ENCODE measurements at places on chromosomes 13 and 19. TPM values are rescaled to one million over a fixed set of nuclear protein-coding genes. Genes with fewer than 3 reads are reported as not detected.
A peak's percentile ranks its signal among the peaks of the same experiment; 100 is the strongest.

ZNF382 gene
- total RNA-seq = 4.3 TPM

GRCh38 chr13:37775871-37776270 is 93.7 kb downstream of the TRPC4 start:
- no peak for DNase-seq

- DNase-seq = no peak
Observed at GRCh38 chr19:55146078-55146704, 2.8 kb downstream of the TNNT1 start.

- DNase-seq = peak; percentile 96
Observed at GRCh38 chr19:47745010-47745901, at the start of gene NOP53. NOP53 (plus strand) TSS chr19:47745546; CDS start chr19:47745560, 14 bp downstream.

DNA sequence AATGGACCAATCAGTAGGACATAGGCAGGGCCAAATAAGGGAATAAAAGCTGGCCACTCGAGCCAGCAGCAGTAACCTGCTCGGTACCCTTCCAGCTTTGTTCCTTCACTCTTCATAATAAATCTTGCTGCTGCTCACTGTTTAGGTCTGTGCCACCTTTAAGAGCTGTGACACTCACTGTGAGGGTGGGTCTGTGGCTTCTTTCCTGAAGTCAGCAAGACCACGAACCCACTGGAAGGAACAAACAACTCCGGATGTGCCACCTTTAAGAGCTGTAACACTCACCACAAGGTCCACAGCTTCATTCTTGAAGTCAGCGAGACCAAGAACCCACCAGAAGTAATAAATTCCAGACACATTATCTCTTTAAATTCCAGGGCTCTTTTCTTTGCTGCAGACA is 1922.3 kb upstream of the PCDH20 start:
- DNase-seq = no peak

HSD11B1L gene
- total RNA-seq = 7.2 TPM

LRRC8E gene
- 4.1 TPM for total RNA-seq

- no peak for DNase-seq
Observed at GRCh38 chr13:45479661-45480060, 14.9 kb downstream of the COG3 start.

GRCh38 chr13:49086722-49087121 is 111.0 kb downstream of the FNDC3A start:
- DNase-seq = no peak

GPC6 gene
- 9.2 TPM for total RNA-seq

DNA sequence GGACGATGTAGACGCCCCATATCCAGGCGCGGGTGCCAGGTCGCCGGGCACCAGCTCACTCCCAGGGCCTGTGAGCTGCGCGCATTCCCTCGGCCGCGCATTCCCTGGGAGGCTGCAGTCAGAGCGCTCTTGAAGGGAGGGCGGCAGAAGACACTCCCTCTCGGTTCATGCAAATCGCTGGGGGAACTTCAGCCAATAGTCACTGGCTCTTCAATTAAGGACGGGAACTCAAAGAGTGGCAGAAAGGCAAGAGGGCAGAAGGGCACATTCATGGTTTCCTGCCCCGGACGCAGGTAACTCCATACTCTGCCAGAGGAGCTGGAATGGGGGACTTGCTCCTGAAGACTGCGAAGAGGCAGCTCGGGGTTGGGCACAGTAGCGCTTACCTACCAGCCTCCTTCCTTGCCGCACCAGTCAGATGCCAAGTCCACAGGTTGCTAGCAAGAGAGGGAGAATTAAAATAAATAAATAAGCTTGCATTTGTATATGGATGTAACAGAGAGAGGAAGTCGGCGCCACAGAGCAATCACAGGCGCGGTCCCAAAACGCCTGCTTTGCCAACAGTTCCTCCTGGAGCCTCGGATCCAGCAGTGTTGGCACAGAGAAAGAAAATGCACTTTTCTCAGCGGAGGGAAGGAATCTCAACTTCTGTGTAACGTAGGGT is 459 bp downstream of the PCDH20 start:
- no peak for DNase-seq

GARIN5A gene
- not detected for total RNA-seq

GPR183 gene
- 44.8 TPM for total RNA-seq

ICAM4 gene
- total RNA-seq = 7.5 TPM

DNA sequence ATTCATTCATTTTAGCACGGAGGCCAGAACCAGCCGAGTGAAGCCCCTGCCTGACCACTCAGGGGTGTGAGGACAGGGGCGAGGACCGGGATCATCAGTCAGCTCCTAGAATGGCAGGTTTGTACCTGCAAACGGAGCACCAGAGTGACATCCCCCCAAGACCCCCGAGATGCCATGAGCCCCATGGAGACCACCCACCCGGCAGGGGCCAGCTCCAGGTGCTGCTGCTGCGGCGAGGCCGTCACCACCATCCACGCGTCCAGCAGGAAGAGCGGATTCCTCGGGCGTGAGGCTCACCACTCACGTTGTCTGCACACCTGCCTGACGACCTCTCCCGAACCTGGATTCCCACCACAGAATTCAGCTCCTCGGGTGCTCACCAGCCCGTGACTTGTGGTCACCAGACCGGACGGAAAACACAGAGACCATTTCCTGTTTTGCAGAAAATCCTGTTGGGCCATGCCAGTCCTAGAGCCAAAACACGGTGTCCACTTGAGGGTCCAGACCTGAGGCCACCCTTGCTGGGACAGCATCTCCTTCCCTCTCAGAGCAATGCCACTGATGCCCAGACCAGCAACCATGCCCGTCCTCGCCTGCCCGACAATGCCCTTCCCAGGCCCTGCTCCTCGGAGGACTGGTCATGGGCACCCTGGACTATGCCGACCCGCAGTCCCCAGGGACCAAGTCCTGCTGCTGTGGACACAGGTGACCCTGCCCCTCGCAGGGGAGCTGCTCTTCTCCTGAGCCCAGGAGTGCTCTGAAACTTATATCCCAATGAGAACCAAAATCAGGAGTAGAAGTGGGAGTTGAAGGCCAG is 74.2 kb downstream of the RASA3 start:
- no peak for DNase-seq

GRCh38 chr13:100184095-100184494 is 95.2 kb downstream of the PCCA start:
- DNase-seq = no peak

DNA sequence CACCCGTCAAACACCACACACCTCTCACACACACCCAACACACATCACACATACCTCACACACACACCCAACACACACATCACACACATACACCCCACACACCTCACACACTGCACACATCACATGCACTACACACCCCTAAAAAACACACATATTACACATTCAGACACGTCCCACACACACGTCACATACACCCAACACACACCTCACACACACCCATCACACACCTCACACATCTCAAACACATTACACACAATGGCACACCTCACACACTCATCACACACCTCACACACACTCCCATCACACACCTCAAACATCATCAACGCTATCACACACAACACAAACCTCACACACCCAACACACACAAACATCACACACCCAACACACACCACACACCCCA is 133.1 kb downstream of the CRYL1 start:
- DNase-seq = no peak

FFAR3 gene
- 5.5 TPM for total RNA-seq

GJB6 gene
- total RNA-seq = not detected

DNA sequence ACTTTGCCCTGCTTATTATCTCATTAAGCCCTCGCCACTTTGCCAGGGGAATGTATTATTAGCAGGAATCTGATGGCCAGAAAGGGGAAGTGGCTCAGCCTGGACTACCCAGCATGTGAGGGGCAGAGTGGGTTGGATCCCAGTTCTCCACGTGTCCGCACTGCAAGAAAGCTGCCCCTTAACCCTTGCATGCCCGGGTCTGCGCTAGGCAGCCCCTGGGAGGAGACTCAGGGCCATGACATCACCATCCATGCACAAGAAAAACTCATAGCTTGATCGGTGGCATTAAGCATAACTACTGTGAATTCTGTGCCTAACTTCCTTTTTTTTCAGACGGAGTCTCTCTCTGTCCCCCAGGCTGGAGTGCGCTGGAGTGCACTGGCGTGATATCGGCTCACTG is 8.9 kb downstream of the CACNG8 start:
- no peak for DNase-seq

- DNase-seq = no peak
Observed at GRCh38 chr13:48838193-48838973, 137.3 kb upstream of the FNDC3A start.

DNA sequence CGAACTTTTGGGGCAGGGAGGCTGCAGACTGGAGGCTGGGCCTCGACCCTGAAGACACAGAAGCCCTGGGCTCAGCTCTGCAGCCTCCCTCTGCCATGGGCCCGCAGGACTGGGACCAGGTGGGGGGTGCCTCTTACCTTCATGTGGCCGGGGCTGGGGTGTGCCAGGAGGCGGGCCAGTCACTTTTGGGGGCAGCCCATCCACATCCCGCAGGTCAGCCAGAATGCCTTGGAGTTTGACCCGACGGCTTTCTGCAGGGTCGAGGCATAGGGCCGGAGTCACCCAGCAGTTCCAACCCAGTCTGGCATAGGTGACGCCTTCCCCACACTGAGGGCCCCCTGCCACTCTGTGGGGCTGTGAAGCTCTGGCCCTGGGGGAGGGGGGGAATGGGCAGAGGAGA is 10.8 kb upstream of the PRKD2 start:
- DNase-seq = no peak

PAK4 gene
- 5.1 TPM for total RNA-seq

THSD8 gene
- total RNA-seq = not detected

DNA sequence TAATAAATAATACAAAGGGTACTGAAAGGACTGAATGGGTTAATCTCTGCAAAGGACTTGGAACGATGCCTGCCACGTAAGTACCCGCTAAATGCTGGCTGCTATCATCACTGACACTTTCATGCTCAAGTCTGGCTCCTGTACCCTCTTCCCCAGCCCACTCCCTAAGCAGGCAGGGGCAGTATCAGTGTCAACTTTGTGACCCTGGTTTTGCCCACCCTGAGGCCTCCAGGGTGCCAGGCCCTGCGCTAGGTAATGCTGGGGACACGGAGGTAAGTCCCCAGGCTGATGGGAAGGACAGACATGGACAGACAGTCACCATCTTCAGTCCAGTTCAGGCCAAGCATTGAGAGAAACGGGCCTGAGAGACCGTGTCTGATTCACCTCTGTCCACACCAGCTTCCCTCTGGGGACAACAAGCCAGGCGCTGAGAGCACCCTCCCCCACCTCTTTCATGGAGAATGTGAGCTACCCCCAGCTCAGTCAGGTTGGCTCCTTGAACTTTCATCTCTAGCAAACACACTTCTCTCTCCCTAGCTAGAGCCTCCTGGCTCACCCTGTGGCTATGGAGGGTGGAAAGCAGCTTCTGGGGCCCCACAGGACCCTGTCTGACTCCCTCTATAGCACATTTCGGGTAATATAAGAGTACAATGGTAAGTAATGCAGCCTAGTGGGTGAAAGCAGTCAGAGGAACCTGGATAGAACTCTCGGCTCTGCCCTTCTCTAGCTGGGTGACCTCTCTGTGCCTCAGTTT is 800 bp downstream of the ETFB start:
- DNase-seq = no peak

- DNase-seq = no peak
Observed at GRCh38 chr13:112260108-112261055, 115.8 kb upstream of the SPACA7 start.

DNA sequence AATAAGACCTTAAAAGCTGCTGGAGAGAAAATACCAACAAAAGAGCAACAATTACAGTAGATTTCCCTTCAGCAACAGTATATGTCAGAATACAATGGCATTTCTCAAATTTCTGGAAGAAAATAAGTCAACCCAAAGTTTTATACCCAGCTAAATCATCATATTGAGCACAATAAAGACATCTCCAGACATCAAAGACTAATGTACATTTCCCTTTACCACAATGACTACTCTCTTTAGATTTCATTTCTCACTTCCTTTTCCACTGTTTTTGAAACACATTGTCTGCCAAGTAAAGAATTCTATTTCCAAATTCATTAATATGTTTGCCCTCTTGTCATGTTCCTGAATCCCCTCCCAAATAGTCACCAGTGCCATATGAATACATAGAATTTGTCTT is 111.4 kb downstream of the POU4F1 start:
- no peak for DNase-seq

DNA sequence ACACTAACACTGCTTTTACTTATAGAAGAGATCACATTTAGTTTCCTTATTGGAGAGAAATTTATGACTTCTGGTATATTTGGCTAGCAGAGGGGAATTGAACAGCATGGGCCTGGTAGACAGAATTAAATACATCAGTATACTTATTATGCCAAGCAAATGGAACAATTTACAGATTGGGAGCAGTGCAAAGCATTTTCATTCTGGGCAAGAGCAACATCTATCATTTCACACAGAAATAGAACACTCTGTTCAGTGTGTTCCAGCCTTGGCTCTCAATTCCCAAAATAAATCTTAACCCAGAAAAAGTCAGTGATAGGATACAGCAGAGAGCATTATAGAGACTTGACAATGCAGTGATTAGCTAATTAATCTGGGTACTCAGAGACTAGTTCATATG is 604.0 kb upstream of the SLITRK6 start:
- DNase-seq = no peak

DNA sequence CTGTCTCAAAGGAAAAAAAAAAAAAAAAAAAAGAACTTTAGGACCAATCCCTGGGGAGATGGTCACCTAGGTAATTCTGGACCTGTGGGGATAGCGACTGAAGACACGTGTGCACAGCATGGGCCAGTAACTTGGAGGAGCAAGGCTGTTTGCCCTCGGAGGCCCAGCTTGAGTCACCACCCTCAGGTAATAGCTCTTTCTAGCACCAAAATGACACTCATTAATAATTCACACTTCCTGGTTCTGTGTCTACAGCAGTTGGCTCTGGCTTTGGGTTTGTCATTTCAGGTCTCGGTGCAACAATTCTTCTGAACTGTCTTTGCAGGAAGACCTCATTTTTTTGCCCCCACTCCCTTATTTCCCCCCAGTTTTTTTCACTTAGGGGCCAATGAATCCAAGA is 3.9 kb upstream of the ATP11A start:
- no peak for DNase-seq

- DNase-seq = no peak
Observed at GRCh38 chr19:51546650-51547396, 15.4 kb upstream of the SIGLEC6 start.

RYR1 gene
- 3.6 TPM for total RNA-seq

DNA sequence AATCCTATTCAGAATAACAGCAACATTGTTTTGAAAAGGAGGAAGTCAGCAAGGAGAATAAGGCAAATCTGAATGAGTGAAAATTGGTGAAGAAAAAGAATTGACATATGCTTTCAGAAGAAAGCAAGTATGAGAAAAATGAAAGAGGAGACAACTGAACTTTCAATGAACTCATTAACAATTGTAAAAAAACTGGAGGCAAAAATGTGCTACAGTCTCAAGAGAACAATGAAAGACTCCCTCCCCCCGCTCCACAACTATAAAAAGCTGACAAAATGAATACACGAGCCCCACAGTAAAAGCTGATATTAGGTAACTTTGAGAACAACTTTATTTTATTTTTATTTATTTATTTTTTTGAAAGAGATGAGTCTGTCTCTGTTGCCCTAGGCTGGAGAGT is 373.1 kb downstream of the DIAPH3 start:
- no peak for DNase-seq

DNA sequence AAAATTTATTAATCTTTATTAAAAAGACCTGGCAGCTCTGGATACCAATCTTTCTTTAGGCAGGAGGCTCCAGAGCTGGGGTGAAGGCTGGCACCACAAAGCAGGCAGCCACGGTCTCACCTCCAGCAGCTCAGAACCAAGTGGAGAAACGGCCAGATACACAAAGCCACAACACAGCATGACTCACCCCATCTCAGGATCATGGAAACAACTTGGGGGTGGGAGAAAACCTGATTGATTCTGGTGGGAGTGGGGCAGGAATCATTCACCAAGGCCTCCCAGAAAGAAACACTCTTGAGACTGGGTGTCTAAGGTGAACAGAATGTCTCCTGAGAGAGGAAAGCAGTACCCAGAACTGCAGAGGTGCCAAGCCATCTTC is 64.2 kb downstream of the CRYL1 start:
- no peak for DNase-seq

ARHGAP33 gene
- 3.4 TPM for total RNA-seq
